HAP-1 (cell line): ENCODE measurements at places on chromosomes 2 and 18.
A peak's percentile ranks its signal among the peaks of the same experiment; 100 is the strongest.

DNA sequence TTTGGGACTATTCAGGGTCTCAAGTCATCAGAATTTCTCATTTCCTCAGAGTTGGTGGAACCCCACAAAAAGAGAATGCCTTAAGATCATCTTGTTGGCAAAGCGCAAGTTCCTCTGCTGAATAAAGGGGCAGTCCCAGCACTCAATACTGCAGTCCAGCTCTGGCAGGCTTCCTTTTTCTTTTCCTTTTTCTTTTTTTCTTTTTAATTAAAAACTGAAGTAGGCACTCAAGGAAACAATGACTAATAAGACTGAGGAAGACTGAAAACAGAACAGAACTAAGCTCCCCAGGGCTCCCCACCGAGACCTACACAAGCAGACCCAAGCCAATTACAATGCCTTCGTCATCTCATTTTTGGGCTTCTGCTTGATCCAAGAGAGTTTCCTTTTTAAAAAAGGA lies 82.0 kb downstream of the STK39 start:
- DNase-seq, result no peak

- DNase-seq, result peak; percentile 82
Observed at GRCh38 chr18:41871229-41872000, 83.6 kb upstream of the PIK3C3 start.

- no peak for DNase-seq
Observed at GRCh38 chr2:174605687-174606086, 8.1 kb upstream of the WIPF1 start.

GRCh38 chr2:208939852-208940251 lies 484.0 kb upstream of the MAP2 start:
- DNase-seq, result no peak

- no peak for DNase-seq
Observed at GRCh38 chr2:46471019-46471583, 8.3 kb upstream of the TMEM247 start.

GRCh38 chr2:159265171-159265576 lies 21.3 kb downstream of the WDSUB1 start:
- DNase-seq, result peak; percentile 22

GRCh38 chr2:11669454-11670291 lies at the start of gene NTSR2:
Gene NTSR2 (minus strand): TSS chr2:11670195. CDS start chr2:11670129, 66 bp downstream.
- DNase-seq, result peak; percentile 30

DNA sequence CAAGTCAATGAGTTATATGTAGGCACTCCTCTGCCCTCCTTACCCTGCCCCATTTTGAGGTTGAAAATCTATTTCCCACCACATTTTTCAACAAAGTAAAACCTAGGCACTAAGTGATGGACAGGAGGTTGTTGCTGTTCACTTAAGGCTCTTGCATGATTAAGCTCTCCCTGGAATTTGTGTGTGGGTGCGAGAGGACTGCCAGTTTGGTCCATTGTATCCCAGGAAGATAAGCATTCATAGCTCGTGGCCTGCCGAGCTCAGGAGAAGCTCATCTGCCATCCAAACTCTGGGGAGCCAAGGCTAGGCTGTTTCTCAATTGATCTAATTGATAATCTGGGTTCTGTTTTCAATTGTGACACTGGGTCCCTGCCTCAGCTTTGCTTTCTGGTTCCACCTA lies 4.7 kb upstream of the MAP4K4 start:
- no peak for DNase-seq

DNA sequence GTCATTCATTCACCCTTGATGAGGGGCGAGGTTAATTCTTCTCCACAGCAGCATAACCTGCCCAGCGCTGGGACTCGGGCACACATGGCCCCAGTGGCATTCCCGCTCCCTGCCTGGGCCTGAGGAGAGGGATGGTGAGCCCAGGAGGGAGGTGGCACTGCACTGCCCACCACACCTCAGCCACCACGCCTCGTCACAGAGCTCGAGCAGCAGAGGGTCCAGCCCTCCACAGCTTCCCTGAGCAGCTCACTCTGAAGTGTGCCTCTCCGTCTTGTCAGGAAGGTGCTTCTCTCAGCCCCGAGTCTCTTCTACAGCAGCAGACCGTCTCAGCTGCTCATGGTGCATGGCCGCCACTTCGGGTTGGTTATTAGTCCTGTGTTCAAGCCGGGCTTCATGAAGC lies 34.9 kb downstream of the COA5 start:
- DNase-seq, result no peak

DNA sequence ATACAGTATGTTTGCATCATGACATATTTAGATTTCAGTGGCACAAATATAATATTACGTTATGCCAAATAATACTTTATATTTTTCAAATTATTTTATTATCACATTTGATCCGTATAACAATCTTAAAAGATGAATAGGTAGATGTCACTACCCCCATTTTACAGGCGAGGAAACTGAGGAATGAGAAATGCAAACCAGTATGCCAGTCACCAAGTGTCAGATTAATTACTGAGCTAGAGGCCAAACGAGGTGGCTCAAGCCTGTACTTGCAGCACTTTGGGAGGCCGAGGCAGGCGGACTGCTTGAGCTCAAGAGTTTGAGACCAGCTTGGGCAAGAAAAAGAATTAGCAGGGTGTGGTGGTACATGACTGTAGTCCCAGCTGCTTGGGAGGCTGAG lies 17.4 kb upstream of the YES1 start:
- no peak for DNase-seq

DNA sequence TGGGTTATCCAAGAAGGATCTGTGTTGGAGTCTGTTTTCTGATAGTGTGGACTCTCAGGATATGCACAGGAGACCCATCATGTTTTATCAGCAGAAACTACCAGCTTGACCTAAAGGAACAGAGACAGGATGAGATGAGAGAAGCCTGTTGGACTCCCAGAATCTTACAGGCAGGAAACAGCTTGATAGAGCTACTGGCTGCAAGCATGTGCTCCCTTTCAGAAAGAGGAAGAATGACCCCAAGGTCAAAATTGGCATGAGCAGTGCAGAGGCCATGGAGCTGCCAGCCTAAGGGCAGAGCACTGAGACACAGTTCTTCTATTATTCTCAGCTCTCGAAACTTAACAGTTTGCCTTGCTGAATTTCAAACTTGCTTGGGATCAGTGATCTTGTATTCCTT lies 135.2 kb upstream of the NFATC1 start:
- DNase-seq, result no peak

- no peak for DNase-seq
Observed at GRCh38 chr2:60437080-60437696, 116.3 kb downstream of the BCL11A start.

- no peak for DNase-seq
Observed at GRCh38 chr2:28233164-28233676, 159.4 kb upstream of the FOSL2 start.

DNA sequence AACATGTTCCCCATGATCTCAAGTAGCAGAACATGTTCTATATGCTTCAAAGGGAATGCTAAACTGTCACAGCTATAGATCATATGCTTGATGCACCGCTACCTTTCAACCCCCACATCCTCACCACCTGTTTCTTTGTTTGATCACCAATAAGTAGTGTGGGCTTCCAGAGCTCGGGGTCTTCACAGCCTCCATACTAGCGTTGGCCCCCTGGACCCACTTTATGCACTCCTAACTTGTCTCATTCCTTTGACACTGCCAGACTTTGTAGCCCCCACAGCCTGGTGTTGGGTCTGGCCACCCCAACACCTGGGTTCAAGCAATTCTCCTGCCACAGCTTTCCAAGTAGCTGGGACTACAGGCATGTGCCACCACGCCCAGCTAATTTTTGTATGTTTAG lies 11.6 kb upstream of the RBM44 start:
- no peak for DNase-seq

GRCh38 chr2:126658905-126659561 lies 3.1 kb downstream of the GYPC start:
- DNase-seq, result no peak

- no peak for DNase-seq
Observed at GRCh38 chr2:696463-696862, 19.3 kb upstream of the TMEM18 start.

DNA sequence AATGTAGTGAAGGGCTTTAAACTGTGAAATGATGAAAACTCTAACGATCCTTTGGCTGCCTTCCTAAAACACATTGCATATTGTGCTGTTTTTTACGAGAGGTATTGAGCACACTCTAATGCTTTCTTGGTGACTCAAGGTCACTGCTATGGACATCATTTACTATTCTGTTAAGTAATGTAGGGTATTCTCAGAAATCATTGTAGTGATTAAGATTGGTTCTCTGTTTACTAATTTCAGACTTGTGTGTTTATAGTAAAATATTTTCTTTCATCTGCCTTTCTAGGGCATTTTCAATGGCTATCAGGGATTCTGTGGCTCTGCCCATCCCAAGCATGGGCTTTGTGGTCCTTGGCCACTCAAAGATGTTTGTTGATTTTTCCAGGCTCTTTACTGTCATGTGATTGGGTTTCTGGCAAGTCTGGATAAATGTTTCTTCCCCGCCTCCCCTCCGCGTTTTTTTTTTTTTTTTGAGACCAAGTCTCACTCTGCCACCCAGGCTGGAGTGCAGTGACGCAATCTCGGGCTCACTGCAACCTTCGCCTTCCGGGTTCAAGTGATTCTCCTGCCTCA lies 29.3 kb downstream of the UBE2F start:
- DNase-seq, result peak; percentile 6

DNA sequence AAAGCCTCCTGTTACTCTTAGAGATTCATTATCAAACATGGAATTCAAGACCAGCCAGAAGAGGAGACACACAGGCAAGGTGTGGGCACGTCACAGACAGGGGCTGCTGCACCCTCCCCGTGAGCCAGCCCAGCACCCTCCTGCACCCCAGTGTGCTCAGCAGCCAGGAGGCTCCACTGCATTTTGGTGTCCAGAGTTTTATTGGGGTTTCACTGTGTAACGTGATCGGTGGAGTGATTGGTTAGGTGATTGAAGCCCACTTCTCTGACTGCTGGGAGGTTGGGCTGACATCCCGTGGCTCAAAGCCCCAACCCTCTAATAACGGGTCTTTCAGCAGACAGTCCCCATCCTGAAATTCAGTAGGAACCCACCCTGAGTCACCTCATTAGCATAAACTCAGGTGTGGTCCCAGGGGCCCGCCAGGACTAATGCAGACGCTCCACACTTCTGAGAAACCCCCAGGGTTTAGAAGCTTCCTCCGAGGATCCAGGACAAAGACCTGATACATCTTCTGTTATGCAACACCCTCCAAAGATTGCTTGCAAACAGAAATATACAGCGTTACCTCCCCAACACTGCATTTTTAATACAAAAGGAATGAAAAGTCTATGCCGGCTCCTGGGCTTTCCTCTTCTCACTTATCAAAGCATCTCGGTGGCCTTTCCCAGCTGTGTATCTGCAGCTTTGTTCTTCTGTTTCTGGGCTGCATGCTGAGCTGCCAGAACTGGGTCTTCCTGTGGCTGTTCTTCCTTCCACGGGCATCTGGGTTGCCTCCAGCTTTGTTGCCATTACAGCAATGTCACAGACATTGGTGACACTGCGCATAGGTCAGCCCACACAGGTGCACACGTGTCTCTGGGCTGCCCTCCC lies 43.7 kb upstream of the SNED1 start:
- DNase-seq, result peak; percentile 3

GRCh38 chr2:7530001-7530400 lies 612.8 kb downstream of the RNF144A start:
- no peak for DNase-seq

DNA sequence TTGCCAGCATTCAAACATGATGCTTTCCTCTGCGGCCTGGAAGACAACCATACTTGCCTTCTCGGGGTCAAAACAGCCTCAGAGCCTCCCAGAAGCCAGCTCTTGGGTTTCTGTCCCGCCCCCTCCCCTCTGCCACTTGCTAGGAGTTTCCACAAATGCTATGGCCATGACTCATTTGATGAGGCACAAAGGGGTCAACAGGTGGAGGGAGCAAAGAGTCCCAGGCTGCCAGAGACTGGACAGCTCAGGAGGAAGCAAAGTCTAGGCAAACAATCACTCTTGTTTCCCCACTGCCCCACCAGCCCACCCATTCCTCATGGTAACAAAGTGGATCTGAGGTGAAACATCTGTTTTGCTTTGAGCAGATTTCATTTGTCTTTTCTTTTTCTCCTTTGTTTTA lies 551.1 kb downstream of the TNS1 start:
- no peak for DNase-seq

GRCh38 chr2:176085861-176086771 lies 2.4 kb upstream of the EVX2 start:
- peak; percentile 32 for DNase-seq

GRCh38 chr2:154640000-154640399 lies 58.5 kb upstream of the KCNJ3 start:
- DNase-seq, result no peak

- DNase-seq, result no peak
Observed at GRCh38 chr2:166211079-166211478, 83.3 kb upstream of the SCN1A start.

GRCh38 chr2:235149736-235150135 lies 197.9 kb downstream of the SH3BP4 start:
- DNase-seq, result no peak

GRCh38 chr2:235027558-235028214 lies 75.9 kb downstream of the SH3BP4 start:
- no peak for DNase-seq

DNA sequence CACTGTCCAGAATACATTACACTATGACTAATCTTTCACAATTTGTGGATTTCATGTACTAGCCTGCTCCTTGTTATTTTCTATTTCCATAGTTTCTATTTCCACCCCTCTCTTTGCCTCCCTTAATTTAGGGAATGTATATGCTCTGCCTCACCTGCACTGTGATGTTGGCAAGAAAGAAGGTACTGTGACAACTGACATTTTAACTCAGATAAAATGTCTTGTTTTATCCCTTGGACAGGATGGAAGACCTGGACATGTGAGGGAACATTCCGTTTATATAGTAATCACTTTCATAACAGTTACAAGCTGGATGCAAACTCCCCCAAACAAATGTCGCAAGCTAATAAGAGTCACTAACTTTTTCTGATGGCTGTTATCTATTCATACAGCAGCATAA lies 21.5 kb upstream of the DSG3 start:
- DNase-seq, result no peak

DNA sequence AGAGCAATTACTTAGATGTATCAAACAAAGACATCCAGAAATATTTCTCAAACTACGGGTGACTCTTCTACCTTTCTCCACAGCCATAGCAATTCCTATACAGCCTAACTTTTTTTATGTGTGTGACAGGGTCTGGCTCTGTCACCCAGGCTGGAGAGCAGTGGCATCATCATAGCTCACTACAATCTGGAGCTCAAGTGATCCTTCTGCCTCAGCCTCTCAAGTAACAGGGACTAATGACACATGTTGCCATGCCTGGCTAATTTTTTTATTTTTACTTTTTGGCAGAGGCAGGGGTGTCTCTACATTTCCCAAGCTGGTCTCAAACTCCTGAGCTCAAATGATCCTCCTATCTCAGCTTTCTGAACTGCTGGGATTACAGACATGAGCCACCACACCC lies 328.9 kb upstream of the NT5C1B start:
- DNase-seq, result no peak

GRCh38 chr2:106011380-106011779 lies 182.7 kb downstream of the UXS1 start:
- DNase-seq, result no peak

DNA sequence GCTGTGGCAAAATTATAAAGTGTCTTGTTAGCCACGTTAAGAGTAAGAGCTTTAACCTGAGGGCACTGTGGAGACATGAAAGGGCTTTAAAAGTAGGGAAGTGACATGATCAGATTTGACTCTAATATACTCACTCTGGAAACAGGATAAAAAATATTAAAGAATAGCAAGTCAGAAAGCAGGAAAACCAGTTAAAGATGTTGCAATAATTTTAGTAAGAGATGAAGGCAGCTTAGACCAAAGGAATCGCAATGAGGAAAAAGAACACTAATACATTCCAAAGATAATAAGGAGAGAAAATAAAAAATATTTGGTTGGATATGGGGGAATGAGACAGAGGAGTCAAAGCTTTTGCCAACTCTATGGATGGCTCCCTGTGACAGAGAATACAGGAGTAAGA lies 183.8 kb downstream of the DYM start:
- DNase-seq, result no peak

GRCh38 chr2:62409442-62409841 lies 96.6 kb downstream of the TMEM17 start:
- DNase-seq, result no peak
